COLO829 (cell line): ENCODE measurements at places on chromosomes 6 and 20.

- DNase-seq, result no peak
These were observed 79.2 kb downstream of the PRND start for GRCh38 chr20:4800676-4801449.

DNA sequence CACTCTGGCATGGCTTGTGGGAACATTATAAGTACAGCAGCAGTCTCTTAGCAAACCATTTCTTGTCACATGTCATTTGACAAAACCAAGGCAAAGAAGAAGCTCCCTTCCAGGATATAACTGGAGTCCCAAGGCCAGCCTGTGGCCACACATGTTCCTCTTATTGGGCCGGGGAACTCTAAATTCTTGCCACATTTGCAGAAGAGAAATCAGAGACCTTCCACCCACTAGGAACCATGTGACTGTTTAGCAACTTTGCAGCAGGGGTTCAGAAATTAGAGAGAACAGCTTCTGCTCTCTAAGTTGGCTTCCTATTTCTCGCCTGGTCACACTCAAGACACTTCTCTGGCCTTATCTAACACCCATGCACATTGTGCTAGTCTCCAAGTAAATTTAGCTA lies 20.4 kb upstream of the MEP1A start:
- no peak for DNase-seq

GRCh38 chr6:117483004-117483644 lies 650 bp downstream of the DCBLD1 start:
- no peak for DNase-seq

DNA sequence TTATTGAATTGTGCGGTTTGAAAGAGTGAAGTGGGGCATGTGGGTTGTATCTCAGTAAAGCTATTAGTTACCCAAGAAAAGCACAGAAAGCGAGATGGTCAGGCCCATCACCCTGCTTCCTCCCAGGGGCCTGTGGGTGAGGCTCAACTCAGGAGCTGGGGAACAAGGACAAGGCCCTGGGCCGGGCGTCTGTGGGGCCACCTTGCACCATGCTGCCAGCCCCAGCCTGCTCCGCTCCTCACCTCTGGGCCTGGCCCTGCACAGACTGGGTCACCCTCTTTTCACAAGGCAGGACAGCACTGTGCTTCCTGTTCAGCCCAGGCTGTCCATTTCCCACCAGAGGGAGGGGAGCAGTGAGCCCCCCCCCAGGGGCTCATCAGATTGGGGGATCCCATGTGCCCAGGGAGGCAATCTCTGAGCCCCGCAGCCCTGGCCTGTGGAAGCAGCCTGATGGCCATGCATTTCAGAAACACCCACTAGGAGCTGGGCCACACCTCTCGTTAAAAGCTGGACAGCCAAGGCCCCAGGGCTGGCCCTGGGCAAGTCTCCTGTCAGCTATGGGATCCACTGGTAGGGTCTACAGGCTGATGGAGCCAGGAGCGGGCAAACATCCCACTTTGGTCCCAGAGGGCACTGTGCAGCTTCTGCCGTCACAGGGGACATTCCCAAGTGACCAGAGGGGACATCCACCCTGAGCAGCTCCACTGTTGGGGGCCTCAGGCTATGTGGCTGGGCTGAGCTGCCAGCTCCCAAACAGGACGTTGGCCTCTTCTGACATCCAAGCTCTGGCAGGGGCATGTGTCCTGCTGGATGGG lies 55.9 kb downstream of the YTHDF1 start:
- DNase-seq, result no peak

DNA sequence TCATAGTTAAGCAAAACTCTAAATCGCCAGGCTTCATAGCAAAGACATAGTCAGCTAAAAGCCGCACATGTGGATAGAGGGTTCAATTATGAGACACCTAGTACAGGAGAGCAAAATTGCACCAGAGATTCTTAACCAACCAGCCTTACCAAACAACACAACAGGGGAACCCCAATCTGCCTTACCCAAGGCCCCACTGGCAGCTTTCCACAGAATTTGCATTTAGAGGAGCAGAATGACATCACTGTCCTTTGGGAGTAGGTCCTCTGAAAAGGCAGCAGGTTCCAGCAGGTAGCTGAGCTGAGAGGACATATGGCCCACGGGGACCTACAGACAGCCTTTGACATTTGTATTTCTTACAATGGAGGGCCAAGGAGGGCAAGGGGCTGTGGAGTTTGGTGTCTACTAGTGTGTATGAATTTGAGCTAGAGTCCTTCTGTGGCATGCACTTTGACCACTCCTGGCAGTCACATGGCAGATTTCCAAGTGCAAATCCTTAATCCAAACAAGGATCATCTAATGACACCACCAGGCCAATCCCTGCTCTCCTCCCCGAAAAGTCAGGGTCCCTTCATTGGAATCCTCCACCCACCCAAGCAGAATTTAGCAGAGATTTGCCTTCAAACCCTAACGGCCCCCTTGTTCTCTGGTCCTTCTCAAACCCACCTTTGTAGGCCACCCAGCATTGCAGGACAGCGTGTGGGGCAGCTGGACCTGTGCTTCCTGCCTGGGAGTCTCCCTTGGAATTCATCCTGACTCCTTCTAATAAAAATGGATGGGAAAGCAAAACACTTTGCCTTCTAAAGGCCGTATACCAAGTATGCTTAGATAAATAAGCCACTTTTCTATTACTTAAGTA lies 171.2 kb upstream of the SUPT3H start:
- DNase-seq, result no peak

DNA sequence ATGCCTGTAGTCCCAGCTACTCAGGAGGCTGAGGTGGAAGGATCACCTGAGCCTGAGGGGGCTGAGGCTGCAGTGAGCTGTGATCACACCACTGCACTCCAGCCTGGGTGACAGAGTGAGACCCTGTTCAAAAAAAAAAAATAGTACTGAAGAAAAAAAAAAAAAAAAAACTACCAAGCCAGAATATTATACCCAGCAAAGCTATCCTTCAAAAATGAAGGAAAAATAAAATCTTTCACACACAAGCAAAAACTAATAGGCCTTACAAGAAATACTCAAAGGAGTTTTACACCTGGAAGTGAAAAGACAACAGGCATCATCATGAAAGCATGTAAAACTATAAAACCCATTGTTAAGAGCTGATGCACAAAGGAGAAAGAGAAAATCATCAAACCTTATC lies 37.5 kb upstream of the SRSF6 start:
- no peak for DNase-seq

DNA sequence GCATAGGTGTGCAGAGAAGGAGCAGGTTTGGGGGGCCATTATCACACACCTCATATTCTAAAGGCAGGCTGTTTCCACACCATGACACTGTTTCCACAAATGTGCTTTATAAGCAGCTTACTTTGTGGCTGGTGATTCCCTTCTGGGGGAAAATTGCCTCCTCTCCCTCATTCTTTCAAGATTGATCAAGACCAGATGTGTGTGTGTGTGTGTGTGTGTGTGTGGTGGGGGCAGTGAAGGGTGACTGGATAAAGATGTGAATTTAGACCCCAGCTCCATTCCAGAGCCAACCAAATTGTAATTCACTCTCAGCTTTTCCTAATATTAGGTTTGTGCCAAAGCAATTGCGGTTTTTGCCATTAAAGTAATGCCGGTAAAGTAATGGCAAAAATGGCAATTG lies 45.6 kb downstream of the EDN3 start:
- no peak for DNase-seq

DNA sequence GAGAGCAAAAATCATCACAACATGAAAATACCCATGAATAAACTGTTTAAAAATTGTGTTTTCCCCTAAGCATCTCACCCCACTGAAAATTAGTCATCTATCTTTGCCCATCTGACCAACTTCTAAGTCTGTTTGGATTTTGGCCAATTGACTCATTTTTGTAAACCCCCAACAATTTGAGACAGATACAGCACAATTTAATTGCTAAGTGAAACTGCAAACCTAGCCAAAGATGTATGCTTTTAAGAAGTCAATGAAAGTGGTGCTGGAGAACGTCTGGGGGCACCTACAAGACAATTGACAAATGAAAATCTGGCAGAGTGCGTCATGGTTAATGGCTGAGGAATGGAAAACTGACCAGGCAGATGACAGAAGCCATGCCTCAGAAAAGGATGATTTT lies 30.9 kb upstream of the SLC24A3 start:
- DNase-seq, result no peak

DNA sequence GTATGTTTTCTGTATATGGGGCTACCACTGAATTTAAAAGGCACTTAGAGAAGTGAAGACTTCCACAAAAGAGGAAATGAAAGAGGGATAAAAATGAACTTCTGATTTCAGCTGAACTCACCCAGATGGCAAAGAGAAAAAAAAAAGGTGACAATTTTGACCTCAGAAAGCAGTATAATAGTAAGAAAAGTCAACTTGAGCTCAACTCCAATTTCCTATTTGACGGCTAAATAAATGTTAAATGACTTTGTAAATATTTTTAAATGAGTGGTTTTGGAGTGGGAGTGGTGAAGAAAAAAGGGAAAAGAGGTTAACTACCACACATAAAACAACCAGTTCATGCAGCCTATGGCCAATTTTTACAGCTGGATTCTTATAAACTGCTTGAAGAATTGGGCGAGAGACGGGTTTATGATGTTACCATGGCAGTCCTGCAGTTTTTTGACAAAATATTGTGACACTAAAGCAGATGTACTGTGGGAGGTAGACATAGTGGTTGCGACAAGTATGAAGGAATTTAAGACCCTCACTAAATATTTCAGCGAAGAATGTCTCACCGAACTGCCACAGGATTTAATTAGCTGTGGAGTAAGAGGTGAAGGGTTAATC lies 49.8 kb upstream of the ADTRP start:
- DNase-seq, result no peak

DNA sequence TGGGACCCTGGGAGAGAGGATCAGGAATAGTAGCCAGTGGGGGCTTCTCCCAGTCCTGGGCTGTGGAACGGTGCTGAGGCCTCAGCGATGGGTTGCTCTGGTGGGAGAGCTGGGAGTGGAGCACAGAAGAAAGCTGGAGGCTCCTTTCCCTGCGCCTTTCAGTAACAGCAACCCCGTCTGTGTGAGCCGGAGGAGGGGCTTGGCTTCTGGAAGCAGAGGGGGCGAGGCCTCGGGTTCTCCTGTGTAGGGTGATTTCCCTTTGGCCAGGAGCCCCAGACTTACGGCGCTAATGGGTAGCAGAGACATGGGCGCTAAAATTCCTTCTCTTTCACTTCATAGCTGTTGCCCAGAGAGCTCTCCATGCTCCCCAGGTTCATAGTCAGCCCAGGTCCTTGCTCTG lies 55.0 kb downstream of the DAAM2 start:
- no peak for DNase-seq

DNA sequence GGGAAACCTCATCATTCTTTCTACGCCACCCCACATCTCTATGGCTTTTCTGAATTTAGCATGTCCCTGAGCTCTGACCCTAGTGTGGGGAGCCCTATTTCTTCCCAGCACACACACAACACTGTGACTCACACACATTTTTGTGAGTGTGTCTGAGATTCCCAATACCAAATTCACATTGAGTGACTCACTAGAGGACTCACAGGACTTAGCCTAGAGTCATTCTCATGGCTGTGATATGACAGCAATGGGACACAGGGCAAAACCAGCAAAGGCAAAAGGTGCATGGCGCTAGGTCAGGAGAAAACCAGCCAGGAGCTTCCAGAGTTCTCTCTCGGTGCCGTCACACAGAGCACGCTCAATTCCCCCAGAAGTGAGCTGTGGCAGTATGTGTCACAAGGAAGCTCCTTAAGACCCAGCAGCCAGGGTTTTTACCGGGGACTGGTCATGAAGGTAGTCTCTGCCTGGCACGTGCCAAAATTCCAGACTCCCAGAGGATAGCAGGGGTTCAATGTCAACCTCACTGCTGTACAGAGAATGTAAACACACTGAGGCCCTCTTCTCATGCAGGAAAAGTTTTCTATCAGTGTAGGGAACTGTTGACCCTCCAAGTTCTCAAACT lies 6.2 kb downstream of the CSTL1 start:
- no peak for DNase-seq

- DNase-seq, result no peak
These were observed 684 bp downstream of the ZNFX1 start for GRCh38 chr20:49276961-49277785.

DNA sequence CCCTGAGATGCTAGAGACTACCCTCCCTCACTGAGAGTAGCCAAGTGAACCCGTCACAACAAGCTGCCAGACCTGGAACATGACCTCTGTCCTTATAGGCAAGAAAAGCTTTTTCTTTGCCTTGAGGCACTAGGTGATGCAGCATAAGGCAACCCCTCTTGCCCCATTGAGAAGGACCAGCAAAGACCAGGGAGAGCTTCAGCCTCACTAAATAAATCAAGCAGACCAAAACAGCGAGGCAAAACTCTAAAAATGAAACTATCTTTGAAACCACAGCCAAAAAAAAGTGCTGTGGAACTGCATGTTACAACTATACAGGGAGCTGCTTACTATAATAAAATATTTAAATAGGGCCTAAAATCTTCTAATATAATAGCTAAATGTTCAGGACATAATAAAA lies 62.6 kb upstream of the FAM83B start:
- no peak for DNase-seq

- DNase-seq, result no peak
These were observed 47.2 kb upstream of the SYNDIG1 start for GRCh38 chr20:24422091-24422760.
